ENCODE measurements at places on chromosomes 16 and 17. TPM values are rescaled to one million over a fixed set of nuclear protein-coding genes. Genes with fewer than 3 reads are reported as not detected.

The SNAI3 gene
- total RNA-seq = 0.11 TPM

The SAMD14 gene
- 3.0 TPM for total RNA-seq

The NOL11 gene
- 24.1 TPM for total RNA-seq

The CCL2 gene
- 53.9 TPM for total RNA-seq

The DHX58 gene
- 2.8 TPM for total RNA-seq

The MLX gene
- 30.3 TPM for total RNA-seq

The DRC3 gene
- total RNA-seq = 2.3 TPM

The MT2A gene
- total RNA-seq = 8.3 TPM

The WDR81 gene
- 11.1 TPM for total RNA-seq

The MEIOB gene
- total RNA-seq = not detected

The SLC6A4 gene
- total RNA-seq = 3.4 TPM

The KRTAP9-4 gene
- not detected for total RNA-seq

The GJD3 gene
- 3.1 TPM for total RNA-seq

The VPS35 gene
- total RNA-seq = 102 TPM

The SMYD4 gene
- 9.5 TPM for total RNA-seq

The UTS2R gene
- total RNA-seq = not detected

The SMIM22 gene
- not detected for total RNA-seq

The KCNH4 gene
- under 0.01 TPM for total RNA-seq

The SDK2 gene
- total RNA-seq = not detected

The MPO gene
- not detected for total RNA-seq

The SCNN1B gene
- total RNA-seq = 14.5 TPM

The KIF18B gene
- 0.34 TPM for total RNA-seq

The CNOT1 gene
- 128 TPM for total RNA-seq

The NPB gene
- 0.11 TPM for total RNA-seq

The ODAD4 gene
- total RNA-seq = 0.11 TPM

The HEXIM2 gene
- 3.3 TPM for total RNA-seq

The TP53TG3F gene
- total RNA-seq = not detected

The SLC5A10 gene
- total RNA-seq = not detected

The ZNF207 gene
- total RNA-seq = 67.6 TPM

The CRHR1 gene
- total RNA-seq = not detected

The HIC1 gene
- 50.0 TPM for total RNA-seq

The CFAP97D1 gene
- total RNA-seq = not detected

The KCNH6 gene
- under 0.01 TPM for total RNA-seq

The MSLN gene
- 0.17 TPM for total RNA-seq
